ENCODE measurements at places on chromosomes 5 and 9.

GRCh38 chr5:179858241-179858585, 404 bp downstream of the MRNIP start:
- no peak for DNase-seq

DNA sequence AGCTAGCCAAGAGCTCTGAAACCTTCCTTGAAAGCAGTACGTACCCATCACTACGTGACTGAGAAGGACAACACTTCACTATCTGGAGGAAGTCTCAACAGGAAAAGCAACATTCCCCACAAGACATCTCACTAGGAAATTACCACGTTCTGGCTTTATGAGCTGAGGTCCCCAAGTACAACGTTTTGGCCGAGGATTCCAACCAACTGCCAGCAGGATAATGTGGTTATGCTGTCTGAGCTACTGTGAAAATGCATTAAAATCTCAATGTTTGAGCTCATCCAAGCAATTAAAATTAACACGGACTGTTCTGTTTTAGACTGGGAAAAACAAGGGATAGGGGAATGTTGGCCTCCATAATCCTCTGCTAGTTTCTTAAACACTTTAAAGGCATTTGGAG, 16.4 kb downstream of the MED27 start:
- DNase-seq: no peak

DNA sequence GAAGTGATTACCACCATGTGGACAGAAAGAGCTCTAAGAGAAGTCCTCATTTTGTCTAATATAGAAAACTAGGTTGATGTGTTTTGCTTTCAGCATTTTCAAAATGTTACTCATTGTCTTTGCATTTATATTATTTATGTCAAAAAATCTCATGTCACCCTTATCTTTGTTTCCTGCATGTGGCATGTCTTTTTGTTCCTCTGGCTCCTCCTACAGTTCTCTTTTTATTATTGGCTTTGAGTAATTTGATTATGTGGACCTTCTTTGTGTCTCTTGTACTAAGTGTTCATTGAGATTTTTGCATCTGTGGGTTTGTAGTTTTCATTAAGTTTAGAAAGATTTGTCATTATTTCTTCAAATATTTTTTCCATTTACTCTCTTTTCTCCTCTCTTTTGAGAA, 58.8 kb downstream of the GNG10 start:
- no peak for DNase-seq

DNA sequence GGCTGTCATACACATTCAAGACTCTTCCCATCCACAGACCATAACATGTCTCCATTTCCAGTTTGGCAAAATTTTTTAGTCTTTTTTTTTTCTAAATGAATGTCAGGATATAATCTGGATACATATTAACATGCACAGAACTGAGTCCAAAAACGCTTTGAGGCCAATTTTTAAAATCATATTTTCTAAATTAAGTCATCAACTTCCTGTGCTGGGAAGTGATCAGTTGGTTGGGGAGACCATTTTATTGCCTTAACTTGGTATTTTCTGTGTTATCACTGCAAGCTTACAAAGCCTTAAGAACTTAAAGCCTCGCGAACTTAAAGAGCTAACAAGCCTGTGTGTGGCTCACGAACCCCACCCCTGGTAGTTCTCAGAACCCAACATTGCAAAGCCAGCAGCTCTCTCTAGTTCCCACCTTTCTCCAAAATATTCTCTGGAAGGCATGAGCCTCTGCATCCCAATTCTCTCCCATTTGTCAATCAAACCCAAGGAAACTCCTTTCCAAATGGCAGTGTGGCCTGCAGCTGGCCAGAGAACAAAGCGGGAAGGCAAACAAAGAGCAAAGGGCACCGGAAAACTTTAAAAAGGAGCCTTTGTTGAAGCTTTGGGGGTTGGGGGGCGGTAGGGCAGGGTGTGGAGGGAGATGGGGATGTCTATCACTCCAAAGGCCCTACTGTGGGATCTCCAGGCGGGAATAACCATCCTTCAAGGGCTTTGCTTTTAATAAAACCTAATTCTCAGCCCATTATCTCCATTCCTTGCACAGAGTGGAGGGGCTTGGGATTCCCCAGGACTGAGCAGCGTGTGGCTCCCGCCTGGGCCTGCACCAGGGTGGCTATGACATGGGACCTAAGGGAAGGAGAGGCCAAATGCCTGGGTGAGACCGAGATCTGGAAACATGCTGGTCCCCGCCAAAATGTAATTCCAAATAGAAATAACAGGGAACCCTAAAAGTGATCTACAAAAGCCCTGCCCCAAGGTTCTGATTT, 65.0 kb downstream of the ROR2 start:
- no peak for DNase-seq

DNA sequence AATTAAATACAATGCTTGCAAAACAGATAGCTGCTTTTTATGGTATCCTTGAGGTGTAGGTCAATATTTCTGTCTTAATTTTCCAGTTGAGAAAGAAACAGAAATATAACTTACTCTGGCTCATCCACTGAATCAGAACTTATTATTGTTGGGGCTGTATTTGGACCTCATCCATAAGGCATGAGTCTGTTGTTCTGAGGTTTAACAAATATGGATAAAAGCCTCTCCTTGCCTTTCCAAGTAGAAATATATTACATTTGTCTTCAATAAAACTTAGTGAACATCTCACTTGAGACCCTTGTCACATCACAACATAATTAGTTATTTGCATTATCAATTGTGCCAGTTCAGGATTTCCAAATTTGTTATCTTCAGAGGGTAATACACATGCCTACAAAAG, 525.8 kb downstream of the AGTPBP1 start:
- no peak for DNase-seq

- DNase-seq: no peak
Observed at GRCh38 chr5:58136406-58136805, 323.5 kb downstream of the PLK2 start.

GRCh38 chr5:35876454-35876853, 19.8 kb downstream of the IL7R start:
- no peak for DNase-seq

DNA sequence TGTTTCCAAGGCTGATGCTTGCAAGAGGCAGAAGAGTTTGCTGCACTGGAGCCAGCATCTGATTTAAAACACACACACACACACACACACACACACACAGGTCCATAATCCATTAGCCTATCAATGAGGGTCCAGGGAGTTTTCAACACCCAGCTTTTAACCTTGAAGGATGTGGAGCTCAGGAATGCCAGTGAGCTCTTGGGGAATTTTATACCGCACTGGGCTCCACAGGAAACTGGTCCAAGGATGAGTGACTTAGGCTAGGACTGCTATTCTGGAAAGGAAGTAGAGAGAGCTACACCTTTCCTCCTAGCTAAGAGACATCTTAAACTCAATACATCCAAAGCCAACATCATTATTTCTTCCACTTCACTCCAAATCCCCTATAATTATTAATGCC, 942 bp upstream of the NRG2 start:
- no peak for DNase-seq

- no peak for DNase-seq
Observed at GRCh38 chr9:26753971-26754370, 138.6 kb downstream of the CAAP1 start.

DNA sequence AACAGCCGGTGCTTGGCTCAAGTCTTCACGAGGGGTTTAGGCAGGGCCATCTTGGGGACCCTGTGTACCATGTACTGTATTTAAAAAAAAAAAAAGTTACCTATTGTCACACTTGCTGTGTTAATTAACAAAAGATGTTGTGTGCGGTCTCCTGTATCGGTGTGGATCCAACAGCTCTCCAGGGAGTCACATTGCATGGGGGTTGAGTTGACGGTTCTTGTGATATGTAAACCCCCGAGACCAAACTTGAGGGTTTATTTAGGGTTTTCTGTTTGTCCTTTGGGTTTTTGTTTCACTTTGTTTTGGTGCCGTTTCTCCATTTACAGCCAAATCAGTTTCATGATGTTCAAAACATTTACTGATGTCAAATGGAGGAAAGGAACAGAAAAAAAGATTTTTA, 22.2 kb downstream of the AMBP start:
- DNase-seq: no peak

DNA sequence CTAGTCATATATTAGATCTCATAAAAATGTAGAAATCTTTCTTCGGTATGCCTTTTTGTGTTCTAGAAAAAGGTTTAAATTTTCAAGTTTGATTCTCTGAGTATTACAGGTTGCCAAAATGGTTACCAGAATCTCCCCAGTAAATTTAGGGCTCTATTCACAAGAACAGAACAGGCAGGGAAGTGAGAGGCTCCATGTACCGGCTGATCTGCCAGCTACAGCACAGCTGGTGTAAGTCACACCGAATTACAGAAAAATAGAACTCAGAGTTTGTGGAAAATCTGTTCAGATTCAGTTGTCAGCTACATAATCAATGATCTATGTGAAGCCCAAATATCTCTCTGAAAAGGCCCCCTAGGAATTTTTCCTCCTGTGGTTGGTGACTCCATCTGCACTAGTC, 10.5 kb downstream of the FAM81B start:
- no peak for DNase-seq

GRCh38 chr5:122909470-122910100, 64.2 kb downstream of the SNX24 start:
- DNase-seq: no peak

DNA sequence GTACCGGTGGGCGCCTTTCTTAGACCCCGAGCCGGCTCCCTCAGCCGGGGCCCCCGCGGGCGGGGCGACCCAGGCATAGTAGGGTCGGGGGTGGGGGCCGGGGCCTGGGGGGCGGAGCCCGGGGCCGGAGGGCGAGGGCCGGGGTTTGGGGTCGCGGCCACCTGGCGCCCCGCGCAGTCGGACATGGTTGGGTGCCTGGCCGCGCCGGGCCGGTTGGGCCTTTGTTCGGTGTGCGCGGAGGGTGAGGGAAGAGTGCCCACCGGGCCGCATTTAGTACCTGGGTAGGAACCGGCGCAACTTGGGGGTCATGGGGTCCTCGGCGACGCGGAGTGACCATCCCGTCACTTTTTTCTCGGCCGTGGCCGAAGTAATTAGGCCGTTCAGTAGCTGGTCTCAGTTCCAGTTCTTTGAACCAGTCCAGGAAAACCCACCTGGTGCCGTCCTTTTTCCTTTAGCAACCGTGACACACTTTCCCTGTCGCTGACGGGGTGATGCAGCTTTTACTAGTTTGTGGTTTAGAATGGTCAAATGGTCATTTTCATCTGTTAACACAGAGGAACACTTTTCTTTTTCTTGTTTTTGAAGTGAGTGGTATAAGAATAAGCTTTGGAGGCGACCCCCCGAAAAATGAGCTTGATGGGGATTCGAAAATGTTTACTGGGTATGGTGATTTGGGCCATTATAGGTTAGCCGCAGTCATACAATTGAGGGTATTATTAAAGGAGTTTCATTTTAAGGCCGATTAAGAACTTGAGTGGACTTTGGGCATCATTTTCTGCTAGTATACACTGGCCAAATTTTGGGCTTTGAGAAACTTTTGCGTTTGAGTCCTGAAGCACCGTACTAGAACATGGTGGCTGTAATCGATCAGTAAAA, 589 bp downstream of the CKS2 start:
- DNase-seq: no peak
